ENCODE measurements at places on chromosomes 1 and 21.

DNA sequence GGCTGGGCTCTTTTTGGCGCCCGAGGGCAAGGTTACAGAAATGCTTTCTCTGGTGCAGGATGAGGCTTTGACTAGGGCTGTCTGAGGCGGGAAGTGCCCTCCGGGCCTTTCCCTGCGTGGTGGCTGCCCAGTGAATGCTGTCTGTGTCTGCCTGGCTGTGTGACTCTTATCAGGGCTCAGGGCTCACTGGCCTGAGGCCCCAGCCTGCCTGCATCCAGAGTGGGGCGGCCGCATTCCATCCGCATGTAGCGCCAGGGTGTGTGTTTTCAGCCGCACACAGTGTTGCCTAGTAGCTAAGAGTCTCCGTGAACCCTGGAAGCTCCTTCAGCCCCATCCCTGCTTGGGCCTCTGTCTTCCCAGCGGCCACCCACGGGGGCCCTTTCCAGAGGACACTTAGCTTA lies 59.1 kb downstream of the FAAP20 start:
- no peak for DNase-seq

DNA sequence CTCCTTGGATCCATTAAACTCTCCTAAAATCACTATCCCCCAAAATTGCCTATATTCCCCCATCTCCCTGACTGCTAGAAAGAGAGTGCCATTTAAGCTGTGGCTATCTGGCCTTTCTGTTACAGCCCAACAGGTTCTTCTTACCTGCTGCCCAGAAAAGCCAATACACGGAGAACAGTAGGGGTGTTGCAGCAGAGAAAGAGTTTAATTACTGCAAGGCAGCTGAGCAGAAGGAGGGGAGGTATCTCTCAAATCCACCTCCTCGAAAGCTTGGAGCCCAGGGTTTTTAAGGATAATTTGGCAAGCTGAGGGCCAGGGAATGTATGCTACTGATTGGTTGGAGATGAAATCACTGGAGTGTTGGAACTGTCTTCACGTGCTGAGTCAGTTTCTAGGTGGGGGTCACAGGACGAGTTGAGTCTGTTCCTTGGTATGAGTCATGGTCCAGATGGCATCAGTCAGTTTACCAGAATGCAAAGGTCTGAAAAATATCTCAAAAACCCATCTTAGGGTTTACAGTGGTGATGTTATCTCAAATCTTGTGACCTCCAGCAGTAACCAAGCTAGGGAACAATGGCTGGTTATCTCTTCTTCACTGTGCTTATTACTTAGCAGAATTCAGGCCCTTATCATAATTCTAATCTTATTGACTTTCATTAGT lies 89.8 kb downstream of the SMYD3 start:
- DNase-seq: no peak

DNA sequence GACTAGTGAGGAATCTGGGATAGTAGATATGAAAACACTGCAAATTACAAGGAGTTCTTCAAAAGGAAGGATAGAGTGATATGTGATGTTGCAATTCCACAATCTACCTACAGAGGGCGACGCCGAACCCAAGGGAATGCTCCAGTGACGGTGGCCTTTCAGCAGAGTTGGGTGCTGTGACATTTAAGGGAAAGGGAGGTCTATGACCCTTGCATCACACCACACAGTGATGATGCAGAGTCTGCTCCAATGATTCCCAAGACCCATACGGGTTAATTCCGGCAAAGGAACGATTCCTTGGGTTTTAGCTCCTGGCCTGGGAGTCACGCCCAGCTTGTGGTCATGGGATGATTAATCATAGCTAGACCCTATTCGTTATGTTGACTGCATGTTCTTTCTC lies 123.0 kb upstream of the IGSF21 start:
- peak; percentile 27 for DNase-seq

DNA sequence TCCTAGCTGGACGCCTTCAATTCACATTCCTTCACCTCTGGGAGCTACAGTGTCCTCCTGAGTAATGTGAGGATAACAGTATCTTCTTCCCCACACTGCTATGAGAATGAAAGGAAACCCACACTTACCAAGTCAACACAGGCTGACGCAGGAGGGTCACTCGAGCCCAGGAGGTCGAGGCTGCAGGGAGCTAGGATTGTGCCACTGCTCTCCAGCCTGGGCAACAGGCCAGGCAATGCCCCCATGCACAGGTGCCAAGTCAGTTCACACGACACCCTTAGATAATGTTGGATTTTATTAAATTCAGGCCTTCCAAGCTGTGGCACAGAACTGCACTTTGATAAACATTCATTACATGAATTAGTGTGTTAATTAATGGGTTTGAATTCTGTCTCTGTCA lies 31.9 kb downstream of the MATN1 start:
- no peak for DNase-seq

Measured in common myeloid progenitor, CD34-positive (primary cell).